Activated T-helper 17 cell treated with anti-CD3 and anti-CD28 coated beads, Interleukin-2, amount 50 U/mL, for 72 hours (primary cell): ENCODE measurements at places on chromosomes 5 and 9.
A peak's percentile ranks its signal among the peaks of the same experiment; 100 is the strongest.

DNA sequence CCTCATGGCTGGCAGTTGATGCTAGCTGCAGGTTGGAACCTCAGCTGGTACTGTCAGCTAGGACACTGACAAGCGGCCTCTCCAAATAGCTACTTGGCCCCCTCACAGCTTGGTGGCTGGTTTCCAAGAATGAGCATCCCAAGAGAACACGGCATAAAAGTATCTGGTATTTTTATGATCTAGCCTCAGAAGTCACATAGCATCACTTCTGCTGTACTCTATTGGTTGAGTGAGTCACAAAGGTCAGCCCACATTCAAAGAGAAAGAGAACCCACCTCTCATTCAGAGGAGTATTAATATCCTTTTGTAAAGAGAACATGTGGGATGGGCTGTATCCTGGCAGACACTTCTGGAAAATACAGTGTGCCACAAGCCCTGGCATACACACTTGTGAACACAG lies 6.0 kb upstream of the SIL1 start:
- ATAC-seq: no peak

DNA sequence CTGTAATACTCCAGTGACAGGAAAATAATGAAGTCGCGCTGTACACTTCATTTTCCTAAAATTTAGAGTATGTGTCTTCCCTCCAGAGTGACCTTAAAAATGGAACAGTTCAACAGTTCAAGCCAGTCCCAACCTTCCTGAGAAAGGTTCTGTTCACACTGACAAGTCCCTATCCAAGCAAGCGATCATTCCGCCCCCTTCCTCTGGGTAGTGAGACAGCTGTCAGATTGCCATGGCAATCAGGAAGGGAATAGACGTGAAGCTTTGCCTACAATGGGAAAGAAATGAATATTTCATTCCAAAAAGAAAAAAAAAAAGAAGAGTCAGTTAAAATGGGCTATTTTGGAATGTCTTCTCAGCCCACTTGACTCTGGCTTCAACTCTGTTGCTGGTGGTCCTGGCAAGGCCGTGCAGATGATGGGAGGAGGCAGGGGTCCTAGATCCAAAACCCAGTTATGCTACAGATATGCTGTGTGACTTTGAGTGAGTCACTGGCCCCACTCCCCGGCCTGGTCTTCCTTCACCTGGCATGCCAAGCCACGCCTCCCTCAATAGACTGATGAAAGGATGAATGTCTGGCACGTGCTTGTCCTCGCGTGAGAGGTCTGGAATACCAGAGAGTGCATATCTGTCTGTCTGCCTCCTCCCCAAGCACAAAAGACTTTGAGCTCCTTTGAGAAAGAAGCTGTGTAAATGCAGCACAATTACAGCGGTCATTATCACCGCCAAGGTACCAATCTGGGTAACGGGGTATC lies 165.8 kb upstream of the WWC1 start:
- no peak for ATAC-seq

DNA sequence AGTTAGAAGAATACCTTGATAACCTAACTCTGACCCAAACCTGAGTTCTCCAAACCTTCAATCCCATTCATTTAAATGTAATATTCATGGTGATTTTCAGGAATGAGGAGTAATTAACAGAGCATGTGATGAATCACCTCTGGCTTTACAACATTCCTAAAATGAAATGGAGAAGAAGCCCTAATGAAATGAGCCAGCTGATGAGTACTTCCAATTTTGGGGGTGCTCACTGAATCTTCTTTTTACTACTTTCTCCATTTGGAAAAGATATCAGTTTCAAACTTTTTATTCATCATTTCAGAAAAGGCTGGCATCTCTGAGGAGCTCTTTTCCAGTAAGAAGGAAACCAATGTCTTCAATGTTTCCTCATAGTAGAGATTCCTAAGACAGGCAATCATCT lies 2.9 kb upstream of the SPINK5 start:
- no peak for ATAC-seq

DNA sequence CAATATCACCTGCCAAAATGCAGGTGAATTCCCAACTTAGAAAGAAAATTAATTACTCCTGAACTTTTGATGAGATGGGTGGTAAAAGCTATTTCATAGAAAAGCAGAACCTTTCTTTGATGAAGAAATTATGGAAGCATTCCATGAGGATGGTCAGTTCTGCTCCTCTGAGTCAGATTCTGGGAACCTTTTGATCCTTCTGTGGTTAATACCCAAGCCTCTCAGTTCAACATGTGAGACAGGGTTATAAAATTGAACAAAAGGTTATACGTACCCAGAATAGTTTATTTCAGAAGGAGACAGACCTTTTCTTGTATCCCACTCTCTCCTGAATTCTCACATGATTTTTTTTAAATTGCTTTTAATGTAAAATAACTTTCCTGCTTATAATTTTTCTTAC lies 767.6 kb upstream of the ADAMTS16 start:
- no peak for ATAC-seq

DNA sequence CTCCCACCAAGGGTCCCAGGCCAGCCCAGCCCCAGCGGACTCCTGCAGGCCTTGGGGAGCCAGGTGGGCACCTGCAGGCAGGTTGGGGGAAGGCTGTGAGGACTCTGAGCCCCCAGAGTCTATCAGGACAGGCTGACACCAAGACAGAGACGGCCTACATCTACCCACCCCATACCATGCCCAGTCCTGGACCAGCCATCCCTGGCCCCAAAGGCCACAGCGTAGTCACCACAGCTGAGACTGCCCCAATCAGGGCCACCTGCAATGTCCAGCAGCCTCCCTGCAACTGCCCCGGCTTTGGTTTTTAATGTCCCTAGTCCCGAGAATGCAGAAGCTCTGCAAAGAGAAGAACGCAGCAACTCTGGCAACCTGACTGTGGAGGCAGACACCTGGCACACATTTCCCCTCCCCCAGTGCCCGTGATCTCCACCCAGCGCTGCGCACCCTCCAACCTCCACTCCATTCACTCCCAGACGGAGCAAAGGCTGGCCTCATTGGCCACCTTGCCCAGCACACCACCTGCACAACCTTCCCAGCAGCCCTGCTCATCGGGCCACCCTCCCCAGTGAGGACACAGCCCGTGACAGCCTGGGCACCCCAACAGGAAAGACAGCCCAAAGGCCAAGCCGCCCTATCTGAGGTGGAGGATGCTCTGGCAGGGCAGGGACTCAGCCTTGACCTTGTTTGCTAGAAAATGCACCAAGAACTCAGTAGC lies 14.9 kb downstream of the ADAMTS2 start:
- no peak for ATAC-seq

- ATAC-seq: no peak
Observed at GRCh38 chr5:111472096-111472495, 40.2 kb downstream of the STARD4 start.

DNA sequence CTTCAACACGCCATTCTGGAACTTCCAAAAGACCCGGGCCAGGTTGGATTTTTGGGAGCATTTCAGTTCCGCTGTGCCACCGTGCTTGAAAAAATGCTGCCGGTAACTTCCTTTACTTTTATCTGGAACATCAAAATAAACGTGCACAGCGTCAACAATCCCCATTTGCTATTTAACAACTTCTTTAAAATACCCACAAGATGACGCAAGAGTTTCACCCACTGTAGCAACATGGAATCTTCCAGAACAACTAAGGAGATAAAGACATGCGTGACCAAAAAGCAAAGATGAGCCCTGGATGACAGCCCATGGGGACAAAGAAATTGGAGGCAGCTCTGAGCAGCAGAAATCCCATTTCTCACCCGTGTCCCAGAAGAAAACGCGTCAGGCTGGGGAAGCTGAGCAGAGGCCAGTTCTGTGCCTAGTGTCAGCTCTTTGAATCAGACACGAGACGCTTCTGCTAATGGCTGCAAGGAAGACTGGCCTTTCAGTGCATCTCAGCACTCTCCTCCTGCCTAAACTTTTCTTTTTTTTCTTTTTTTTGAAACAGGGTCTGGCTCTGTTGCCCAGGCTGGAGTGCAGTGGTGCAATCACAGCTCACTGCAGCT lies 61.3 kb downstream of the SECISBP2 start:
- ATAC-seq: no peak

- ATAC-seq: no peak
Observed at GRCh38 chr9:105330755-105331154, 86.3 kb downstream of the SLC44A1 start.

GRCh38 chr5:59251627-59252026 lies 641.9 kb downstream of the PDE4D start:
- ATAC-seq: no peak

DNA sequence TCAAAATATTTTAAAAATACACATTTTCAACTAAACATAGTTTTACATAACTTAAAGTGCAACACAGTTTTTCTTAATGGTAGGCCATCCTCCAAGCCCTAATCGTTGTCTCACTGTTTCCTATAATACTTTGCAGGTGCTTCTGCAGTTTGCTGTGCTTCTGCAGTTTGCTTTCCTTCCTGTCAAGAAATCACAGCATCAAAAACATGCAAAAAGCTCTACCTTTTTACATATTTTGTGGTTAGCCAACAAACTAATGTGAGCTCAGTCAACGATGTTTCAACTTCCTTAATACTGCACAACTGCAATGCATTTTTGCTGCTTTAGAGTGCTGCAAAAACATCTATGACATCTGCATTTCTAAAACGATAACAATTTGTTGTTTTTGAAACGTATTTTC lies 25.2 kb downstream of the EMB start:
- ATAC-seq: peak; percentile 19
